ENCODE measurements at places on chromosomes 4 and X.
A peak's percentile ranks its signal among the peaks of the same experiment; 100 is the strongest.

DNA sequence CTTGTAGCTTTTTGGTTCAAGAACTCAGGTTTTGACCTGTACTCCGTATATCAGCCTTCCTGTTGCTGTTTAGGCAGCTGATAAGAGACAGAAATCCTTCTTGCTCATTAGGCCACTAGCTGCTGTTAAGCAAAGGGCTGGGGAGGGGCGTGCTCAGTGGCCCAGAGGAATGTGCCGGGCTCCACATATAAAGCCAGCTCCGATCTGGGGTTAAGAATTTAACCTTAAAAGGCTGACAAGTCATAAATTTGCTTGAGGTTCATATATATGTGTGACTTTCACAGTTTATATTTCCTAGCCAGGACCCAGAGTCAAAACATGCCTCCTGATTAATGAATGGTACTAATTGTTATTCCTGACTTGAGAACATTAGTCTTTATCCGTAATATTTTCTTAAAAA is 15.3 kb downstream of the GPC3 start:
- no peak for DNase-seq

DNA sequence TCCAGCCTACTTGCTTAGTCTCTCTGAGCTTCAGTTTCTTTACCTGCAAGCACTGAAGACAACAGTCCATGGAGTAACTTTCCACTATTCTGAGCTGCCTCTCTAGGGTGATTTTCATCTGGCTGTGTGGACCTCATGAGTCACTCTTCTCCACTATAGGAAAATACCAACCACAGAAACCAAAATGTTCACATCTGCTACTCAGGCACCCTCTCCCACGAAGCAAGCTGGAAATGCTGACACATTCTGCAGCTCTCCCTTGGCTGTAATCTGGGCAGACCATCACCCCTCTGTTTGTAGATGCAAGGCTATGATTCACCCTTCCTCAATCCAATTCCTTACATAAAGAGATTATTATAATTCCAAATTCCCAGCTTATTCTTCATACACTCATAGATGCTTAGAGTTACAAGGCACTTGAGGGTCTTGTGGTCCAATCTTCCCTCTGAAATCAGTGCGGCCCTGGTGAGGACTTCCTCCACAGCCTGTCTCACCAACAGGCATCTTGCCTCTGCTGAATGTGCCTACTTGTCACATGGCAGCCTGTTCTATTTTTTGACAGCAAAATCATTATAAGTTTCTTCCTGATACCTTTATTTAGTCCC is 97.0 kb upstream of the LNX1 start:
- peak; percentile 98 for DNase-seq

DNA sequence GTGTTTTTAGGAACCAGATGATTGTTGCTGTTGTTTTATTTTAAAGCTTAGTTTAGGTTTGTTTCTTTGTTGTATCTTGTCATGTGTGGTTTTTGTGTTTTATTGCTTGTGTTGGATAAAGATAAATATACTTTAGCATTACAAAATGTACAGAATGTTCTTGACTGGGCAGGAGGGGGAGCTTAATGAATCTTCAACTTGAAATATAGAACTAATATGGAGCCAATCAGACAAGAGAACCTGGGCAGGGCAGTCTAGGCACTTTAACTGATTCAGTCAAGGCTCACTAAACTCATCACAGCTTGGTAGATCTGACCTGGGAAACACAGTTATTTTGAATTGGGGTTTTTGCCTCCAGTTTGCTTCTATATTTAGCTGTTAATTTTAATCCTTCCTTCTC is 304.2 kb downstream of the ARHGAP24 start:
- peak; percentile 36 for DNase-seq

GRCh38 chr4:139942241-139942640 is 211.7 kb downstream of the MAML3 start:
- DNase-seq = no peak

DNA sequence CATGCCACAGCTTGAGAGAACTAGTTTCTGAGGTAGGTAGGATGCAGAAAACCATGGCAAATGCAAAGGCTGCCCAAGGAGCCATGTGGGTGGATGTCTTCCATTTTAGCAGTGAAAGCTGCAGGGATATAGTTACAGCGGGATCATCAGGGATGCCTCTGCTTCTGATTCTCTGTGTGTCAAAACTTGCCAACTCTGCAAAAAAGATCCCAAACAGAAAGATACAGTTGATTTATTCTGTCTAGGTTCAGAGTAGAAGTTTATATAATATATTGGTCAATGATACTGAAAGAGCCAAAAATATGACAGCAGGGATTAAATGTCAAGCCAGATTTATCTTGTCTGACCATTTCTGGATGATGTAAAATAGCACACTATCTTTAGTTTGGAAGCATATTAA is 42.4 kb upstream of the SFRP2 start:
- no peak for DNase-seq

DNA sequence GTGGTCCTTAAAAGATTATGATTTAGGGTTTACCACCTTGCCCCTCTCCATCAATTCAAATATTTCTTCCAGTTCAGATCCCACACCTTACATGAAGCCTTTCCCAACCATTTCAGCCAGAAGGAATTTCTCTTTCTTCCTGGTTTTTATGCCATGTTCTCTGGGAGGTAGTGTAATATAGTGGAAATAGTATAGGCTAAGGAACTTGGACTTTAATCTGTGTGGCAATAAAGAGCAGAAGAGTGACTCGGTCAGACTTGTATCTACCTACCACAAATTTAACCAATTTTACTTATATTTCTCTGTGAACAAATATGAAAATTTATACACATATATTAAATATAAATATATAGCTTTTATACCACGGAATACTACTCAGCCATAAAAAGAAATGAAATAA is 18.4 kb upstream of the CISD2 start:
- no peak for DNase-seq

DNA sequence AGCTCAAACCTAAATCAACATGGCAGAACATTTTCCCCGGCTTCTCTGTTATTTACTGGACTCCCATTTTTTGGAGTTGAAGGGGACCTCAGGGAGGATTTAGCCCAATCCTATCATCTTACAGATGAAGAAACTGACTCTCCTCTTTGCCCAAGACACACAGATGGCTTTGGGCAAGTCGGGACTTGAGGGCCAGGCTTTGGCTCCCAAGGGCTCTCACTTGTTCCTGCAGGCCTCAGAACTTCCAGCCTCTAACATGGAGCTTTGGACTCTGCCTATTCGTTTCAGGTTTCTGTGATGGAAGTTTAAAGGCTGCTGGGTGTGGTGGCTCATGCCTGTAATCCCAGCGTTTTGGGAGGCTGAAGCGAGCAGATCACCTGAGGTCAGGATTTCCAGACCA is 59.5 kb downstream of the RHOH start:
- peak; percentile 46 for DNase-seq

DNA sequence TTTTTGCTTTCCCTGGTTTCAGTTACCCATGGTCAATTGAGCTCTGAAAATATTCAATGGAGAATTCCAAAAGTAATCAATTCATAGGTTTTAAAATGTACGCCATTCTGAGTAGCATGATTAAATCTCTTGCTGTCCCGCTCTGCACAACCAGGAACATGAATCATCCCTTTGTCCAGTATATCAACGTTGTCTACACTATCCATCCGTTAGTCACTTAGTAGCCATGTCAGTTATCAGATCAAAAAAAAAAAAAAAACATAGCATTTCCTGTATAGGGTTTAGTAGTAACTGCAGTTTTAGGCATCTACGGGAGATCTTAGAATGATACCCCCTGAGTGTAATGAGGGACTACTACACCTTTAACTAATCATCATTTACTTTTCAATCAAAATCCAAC is 15.1 kb downstream of the LAMP2 start:
- no peak for DNase-seq

GRCh38 chr4:94446386-94446785 is 5.4 kb upstream of the PDLIM5 start:
- peak; percentile 85 for DNase-seq

- no peak for DNase-seq
Measured at GRCh38 chr4:153471698-153472093, 5.5 kb downstream of the TMEM131L start.

DNA sequence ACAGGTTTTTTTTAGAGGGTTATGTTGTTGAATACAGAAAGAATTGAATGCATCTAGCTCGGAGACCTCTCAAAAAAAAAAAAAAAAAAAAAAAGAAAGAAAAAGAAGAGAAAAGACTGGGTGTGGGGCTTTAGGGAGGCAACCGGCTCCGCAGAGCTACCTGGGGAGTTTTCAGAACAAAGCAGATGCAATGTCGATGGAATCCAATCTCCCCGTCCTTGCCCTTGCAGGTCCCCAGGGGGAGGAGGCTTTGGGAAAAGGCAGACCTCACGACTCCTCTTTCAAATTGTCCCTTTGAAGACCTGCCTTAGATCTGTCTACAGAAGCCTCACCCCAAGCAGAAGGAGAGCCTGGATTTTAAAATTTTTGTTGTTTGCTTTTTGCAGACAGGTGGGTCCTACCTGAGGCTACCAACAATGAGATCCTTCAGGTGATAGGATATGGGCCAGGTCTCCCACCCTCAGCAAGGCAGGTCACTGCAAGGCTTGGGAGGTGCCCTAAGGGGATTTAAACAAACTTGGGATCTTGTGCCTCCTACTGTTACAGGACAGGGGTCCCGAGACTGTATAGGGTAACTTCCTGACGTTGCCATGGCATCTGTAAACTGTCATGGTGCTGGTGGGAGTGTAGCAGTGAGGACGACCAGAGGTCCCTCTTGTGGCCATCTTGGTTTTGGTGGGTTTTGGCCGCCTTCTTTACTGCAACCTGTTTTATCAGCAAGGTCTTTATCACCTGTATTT is 75.2 kb upstream of the PRKX start:
- no peak for DNase-seq

GRCh38 chrX:39613482-39613995 is 484.2 kb downstream of the BCOR start:
- no peak for DNase-seq

GRCh38 chr4:176845636-176846035 is 52.9 kb upstream of the VEGFC start:
- DNase-seq = no peak

GRCh38 chr4:3775005-3775404 is 8.8 kb downstream of the ADRA2C start:
- no peak for DNase-seq

DNA sequence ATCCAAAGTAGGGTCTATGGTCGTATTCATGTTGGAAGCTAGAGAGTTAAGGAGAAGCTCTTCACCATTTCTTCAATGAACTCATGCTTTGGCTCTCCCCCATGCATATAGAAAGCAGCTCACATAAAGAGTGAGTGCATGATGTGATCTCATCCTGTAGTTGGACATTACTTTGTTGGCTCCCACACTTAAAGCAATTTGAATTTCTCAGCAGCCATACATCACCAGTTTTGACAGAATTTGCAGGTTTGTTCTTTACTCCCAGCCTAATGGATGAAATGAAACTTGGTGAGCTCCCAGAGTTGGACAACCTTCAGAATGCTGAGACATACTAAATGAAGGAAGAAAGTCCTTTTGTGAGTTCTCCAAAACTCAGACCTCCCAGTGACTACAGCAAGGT is 613.5 kb downstream of the IQCM start:
- DNase-seq = no peak

GRCh38 chrX:115901241-115901640 is 269.3 kb upstream of the AGTR2 start:
- no peak for DNase-seq

- peak; percentile 75 for DNase-seq
Measured at GRCh38 chr4:53654300-53654758, 63.0 kb upstream of the LNX1 start.

GRCh38 chr4:169092889-169093522 is 83.0 kb upstream of the CBR4 start:
- DNase-seq = no peak

DNA sequence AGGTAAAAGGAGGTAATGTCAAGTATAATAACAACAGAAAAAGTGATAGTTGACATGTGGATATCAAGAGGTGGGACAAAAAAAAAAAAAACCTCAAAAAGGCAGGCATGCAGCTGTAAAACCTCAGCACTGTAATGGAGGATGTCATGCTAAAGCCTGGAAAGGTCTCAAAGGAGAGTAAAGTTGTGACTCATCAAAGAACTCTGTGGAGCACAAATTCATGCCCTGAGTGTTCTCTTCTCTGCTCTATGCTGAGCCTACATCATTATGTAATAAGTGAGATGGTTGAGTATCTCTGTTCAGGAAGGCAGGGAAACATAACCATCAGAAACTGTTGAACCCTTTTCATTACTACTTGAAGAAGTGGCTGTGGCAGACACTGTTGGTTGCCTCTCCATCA is 597.8 kb downstream of the BCOR start:
- no peak for DNase-seq

GRCh38 chr4:47499700-47500099 is 14.6 kb downstream of the ATP10D start:
- no peak for DNase-seq
